ENCODE measurements at places on chromosomes 6 and 20.
A peak's percentile ranks its signal among the peaks of the same experiment; 100 is the strongest.

GRCh38 chr6:89842228-89842627 is 12.5 kb downstream of the CASP8AP2 start:
- DNase-seq: no peak

DNA sequence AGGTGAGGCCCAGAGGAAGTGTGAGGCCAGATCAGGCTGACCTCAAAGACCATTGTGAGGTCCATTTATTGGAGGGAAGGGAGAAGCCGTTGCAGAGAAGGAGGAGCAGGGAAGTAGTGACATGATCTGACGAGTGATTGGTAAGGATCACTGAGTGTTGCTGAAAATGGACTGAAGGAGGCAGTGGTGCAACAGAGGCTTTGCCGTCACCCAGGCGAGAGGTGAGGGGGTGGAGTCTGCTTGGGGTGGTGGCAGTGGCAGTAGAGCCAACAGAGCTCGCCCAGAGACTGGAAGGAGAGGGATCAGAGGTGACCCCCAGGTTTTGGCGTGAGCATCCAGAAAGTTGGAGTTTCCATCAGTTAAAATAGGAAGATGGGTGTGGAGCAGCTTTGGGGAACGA is 67.9 kb upstream of the CLDN20 start:
- no peak for DNase-seq

DNA sequence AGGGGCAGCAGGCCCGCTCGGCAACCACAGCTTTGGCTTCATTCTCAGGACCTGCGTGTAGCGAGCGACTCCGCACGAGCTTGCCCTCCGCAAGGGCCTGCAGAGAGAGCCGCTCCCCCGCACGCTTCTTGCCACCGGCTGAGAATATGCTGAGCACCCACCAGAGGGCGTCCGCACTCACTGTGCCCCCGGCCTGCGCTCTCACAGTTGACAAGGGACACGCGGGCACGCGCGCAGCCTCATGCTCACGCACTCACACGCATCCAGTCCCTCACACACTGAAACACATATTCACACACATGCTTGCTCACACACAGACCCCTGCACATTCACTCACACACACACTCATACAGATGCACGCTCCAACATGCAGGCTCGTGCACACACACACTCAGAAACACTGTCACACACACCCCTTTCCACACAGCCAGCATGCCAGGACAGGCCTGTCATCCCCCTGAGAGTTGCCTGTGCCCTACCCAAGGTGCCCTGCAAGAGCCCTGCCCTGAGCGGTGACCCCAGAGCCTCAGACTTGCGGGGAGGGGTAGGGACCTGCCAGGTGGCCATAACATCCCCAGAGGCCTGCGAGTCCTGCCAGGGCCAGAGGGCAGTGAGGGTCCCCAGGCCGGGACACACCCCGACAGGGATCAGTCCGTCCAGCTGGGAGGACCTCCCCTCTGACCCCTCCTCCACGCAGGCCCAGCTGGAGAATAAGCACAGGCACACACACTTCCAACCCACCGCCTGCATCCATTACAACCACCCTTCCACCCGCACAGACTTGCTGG is 174.1 kb downstream of the BMP7 start:
- DNase-seq: no peak

- no peak for DNase-seq
Observed at GRCh38 chr6:156306531-156306930, 470.6 kb upstream of the ARID1B start.

GRCh38 chr6:26286168-26286877 is 78.7 kb upstream of the BTN3A2 start:
- DNase-seq: peak; percentile 63

DNA sequence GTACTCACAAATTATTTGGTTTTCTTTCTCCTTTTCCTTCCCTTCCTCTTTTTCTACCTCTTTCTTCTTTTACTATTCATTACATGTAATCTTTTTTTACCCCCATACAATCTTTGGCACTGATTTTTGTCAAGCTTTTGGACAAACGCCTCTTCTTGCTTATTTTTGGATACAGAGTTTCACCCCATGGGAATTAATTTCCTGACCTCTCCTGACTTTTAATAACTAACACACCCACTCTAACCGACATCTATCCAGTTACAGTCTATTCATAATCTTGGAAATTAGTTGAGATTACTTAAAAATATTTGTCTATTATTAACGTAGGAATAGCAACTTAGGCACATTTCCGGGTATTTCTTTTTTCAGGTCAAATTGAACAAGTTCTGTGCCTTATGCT is 101.2 kb downstream of the HDGFL1 start:
- no peak for DNase-seq

GRCh38 chr6:27149150-27149549 is 98.4 kb upstream of the PRSS16 start:
- no peak for DNase-seq

- no peak for DNase-seq
Observed at GRCh38 chr6:47344022-47344421, 34.3 kb upstream of the TNFRSF21 start.

DNA sequence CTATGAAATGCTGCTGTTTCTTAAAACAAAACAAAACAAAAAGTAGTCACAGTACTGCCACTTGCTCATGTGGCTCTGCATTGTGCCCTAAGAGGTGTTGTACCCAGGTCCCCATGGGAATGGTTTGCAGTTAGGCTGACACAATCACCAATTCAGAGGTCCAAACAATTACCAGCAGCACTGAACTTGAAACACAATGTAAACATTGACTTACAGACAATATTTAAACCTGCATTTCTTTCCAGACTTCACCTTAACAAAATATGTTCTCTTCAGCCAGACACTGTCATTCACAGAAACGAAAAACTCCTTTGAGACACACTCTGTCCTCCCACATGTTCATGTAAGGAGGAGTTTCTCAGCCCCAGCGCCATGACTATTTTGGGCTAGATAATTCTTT is 206.8 kb upstream of the ARG1 start:
- no peak for DNase-seq

- DNase-seq: no peak
Observed at GRCh38 chr20:34445177-34446065, 70.8 kb upstream of the DYNLRB1 start.

GRCh38 chr20:51494241-51495110 is 48.0 kb downstream of the NFATC2 start:
- no peak for DNase-seq
